NCI-H748 treated with DMSO at 0.1 percent for 48 hours (cell line): ENCODE measurements at places on chromosomes 6 and 20.
A peak's percentile ranks its signal among the peaks of the same experiment; 100 is the strongest.

DNA sequence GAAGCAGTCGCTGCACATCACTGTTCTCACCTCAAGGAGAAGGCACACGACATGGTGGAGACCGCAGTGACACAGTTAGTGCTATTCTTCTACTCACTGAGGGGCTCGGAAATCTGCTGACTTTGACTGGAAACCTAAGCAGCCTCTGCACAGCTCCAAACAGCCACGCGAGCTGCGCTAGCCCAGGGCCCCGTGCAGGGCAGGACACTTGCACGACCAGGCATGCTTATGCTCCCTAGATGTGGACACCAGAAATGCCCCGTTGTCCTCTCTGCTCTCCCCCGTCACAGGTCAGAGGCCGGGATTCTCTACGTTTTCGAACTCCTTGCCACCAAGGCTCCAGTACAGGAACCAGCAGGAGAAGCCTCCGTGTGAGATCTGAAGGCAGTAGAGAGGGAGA, 201.1 kb downstream of the WDR27 start:
- DNase-seq: no peak

DNA sequence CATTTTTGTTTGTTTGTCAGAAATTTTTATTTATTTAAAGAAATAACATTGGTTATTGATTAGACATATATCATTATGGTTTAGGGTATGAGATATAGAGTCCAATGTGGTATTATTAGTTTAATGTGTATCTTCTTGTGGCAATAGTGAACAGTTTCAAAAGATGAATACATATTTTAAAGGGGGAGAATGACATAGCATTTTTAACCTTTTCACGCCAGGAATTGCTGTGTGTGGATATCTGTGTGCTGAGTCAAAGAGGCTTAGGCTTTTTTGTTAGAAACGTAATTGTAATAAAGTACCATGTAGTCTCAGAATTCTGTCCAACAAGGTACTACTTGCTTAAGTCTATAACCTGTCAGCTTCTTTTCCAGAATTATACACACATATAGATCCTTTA, 451.6 kb downstream of the ADGRB3 start:
- no peak for DNase-seq

- DNase-seq: no peak
Observed at GRCh38 chr6:127131772-127132376, 13.4 kb downstream of the RSPO3 start.

DNA sequence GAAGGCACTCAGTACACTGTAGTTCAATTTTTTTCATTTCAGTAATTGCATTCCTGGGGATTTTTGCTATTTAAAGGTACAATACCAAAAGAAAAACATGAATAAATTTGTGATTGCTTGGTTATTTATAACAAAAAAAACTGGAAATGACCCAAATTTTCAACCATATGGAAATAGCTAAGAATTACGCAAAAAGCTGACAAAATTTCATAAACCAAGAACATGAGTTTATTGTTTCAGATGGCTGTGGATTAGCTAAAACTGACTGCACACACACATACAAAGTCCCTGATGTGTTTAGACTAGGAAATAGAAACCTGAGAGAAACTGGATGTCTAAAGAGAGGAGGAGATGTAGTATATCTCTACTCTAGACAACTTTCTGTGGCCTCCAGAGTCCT, 718.4 kb upstream of the CHD6 start:
- no peak for DNase-seq

DNA sequence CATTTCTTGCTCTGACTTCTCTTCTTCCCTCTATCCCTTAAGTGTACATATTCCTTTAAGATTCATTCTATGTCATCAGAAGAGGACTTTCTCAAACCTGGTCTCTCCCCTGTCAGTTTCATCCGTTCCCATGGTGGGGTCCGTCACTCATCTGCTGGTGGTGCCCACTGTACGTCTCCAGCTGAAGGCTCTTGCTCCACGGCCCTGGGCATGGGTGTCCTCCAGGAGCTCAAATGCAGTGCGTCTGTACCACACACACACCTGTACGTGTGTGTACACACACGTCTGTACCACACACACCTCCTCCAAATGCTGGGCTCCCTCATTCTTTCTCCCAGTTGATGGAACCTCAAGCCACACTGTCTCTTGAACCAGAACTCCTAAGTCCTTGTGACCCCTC, 85.6 kb downstream of the CAP2 start:
- no peak for DNase-seq

GRCh38 chr6:129744201-129744879, 34.4 kb upstream of the ARHGAP18 start:
- DNase-seq: no peak

- no peak for DNase-seq
Observed at GRCh38 chr6:49647476-49647875, 10.8 kb upstream of the RHAG start.

GRCh38 chr6:107563694-107564588, 74.0 kb downstream of the SOBP start:
- DNase-seq: no peak

DNA sequence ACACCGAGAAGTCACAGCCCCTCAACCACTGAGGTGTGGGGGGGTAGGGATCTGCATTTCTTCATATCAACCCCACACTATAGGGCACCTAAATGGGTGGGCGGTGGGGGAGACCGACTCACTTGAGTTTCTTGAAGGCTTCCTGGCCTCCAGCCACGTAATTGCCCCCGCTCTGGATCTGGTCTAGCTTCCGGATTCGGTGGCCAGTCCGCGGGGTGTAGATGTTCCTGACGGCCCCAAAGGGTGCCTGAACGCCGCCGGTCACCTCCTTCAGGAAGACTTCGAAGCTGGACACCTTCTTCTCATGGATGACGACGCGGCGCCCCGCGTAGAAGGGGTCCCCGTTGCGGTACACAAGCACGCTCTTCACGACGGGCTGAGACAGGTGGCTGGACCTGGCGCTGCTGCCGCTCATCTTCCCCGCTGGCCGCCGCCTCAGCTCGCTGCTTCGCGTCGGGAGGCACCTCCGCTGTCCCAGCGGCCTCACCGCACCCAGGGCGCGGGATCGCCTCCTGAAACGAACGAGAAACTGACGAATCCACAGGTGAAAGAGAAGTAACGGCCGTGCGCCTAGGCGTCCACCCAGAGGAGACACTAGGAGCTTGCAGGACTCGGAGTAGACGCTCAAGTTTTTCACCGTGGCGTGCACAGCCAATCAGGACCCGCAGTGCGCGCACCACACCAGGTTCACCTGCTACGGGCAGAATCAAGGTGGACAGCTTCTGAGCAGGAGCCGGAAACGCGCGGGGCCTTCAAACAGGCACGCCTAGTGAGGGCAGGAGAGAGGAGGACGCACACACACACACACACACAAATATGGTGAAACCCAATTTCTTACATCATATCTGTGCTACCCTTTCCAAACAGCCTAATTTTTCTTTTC, at the start of gene DCDC2:
Gene DCDC2 (minus strand): TSS at position 724 of the 883 bp plus-strand sequence. CDS start 309 bp downstream, at position 415.
- DNase-seq: peak; percentile 80

GRCh38 chr6:22350109-22350508, 53.3 kb upstream of the PRL start:
- DNase-seq: peak; percentile 88

- no peak for DNase-seq
Observed at GRCh38 chr6:67736816-67737215, 898.3 kb upstream of the ADGRB3 start.

DNA sequence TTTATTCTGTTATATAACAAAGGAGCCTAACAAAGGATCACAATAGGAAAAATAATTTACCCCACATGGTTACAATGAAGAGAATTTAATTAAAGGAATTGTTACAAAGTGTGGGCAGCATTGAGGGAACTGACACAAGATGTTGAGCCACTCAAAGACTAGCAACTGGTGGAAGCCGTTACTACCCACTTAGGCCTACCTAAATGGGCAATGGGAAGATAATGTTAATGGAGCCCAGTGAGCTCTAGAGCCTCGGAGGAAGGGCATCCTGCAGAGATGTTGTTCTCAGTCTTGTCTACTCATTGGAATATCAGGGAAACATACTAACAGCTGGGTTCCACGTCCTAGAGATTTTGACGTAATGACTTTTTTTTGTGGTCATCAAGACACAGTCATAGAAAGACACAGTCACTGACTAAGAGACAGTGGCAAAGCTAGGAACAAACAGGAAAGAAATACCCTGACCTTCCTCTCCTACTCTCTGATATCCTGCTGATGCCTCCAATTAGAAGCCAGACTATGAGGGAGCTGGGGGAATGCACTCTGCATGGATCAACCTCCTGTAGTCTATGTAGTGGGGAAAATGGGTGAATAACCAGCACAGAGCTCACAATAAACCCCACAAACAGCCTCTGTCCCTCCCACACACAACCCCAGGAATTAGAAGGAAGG, 523.8 kb upstream of the FLRT3 start:
- DNase-seq: peak; percentile 59

GRCh38 chr6:82818727-82819126, 246.9 kb downstream of the UBE3D start:
- DNase-seq: no peak

- no peak for DNase-seq
Observed at GRCh38 chr6:75467966-75468365, 25.6 kb downstream of the FILIP1 start.

GRCh38 chr20:35820715-35821114, 48.9 kb downstream of the PHF20 start:
- no peak for DNase-seq
